Activated CD4-positive, alpha-beta T cell treated with anti-CD3 and anti-CD28 coated beads for 36 hours (primary cell): ENCODE measurements at places on chromosomes 1 and 21.
A peak's percentile ranks its signal among the peaks of the same experiment; 100 is the strongest.

GRCh38 chr1:245917403-245917802 lies 589.7 kb downstream of the SMYD3 start:
- DNase-seq = no peak

DNA sequence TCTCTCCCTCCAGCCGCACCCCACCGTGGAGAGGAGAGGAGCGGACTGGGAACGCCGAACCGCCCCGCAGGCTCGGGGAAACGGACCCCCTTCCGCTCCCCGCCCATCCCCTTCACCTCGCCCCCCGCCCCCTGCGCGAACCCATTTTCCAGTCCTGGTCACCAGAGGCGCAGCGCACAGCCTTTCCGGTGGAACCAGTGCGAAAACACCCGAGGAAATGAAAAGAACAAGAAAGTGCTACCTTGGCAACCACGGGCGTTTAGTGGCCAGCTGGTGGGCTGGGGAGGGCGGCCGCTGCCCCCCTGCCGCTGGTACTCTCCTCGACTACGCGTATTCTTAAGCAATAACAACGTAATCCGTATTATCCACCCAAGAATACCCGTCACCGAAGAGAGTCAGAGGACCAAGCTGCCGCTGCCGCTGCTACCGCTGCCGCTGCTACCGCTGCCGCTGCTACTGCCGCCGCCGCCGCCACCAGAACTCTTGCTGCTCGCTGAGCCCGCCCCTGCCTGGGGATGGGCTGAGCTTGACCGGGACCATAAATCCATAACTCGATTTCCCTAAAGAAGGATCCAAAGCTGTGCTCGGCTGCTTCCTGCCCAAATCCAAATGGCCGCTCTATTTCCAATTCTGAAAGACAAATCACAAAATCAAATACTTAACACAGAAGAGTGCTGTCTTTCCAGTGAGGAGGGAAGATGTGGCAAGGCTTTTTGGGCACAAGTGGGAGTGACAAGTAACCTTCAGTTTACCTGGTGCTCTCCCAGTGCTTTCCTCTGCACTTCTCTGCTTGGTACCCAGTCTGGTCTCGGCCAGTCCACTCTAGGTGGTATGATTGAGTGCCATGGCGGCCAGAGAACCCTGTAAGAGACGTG lies 125.2 kb upstream of the DPYD start:
- peak; percentile 52 for DNase-seq

- no peak for DNase-seq
These were observed 31.7 kb upstream of the ADARB1 start for GRCh38 chr21:45042664-45043161.

- no peak for DNase-seq
These were observed 10.5 kb upstream of the UCK2 start for GRCh38 chr1:165816826-165817497.

DNA sequence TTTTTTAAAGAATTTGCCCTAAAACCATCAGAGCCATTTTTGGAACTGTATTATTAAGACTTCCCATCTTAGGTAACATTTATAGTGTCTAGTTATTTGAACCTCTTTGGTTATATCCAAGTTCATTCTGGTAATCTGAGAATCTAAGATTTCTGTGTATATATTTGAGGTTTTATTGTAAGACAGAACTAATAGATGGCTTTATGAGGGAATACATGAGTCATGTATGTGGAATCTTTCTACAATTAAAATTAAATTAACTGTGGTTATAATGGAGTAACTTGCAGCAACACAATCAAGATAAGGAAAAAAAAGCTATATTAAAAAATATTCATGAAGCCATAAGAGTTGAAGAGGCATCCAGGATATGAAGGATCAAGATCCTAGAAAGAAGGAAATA lies 92.1 kb downstream of the UBE2U start:
- no peak for DNase-seq

- DNase-seq = no peak
These were observed 44.9 kb upstream of the EFHD2 start for GRCh38 chr1:15364740-15365139.

- no peak for DNase-seq
These were observed 397.5 kb upstream of the PLXNA2 start for GRCh38 chr1:208641579-208642280.

- DNase-seq = no peak
These were observed 33.0 kb upstream of the TARDBP start for GRCh38 chr1:10979483-10979920.

GRCh38 chr1:240621249-240621648 lies 9.3 kb upstream of the GREM2 start:
- DNase-seq = no peak

- peak; percentile 19 for DNase-seq
These were observed 123.9 kb upstream of the PPP2R5A start for GRCh38 chr1:212161231-212161781.

DNA sequence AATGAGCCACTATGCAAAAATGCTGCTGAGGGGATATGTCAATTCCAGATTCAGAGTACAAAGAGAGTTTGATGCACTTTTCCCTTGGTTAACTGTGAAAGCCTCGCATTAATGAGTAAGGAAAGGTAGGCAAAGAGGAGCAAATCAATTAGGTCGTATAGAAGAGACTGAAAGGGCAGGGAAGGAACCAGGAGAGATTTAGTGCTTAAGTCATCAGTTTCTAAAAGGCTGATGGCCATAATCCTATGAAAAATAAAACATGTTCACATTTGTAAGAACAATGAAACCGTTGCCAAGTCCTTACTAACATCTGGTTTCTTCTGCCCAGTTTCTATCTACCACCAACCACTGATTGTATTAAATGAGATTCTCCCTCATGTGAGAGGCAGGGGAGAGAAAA lies 118.4 kb upstream of the PALMD start:
- no peak for DNase-seq

GRCh38 chr1:87329526-87330056 lies 911 bp downstream of the LMO4 start:
- no peak for DNase-seq

GRCh38 chr1:14811573-14811972 lies 213.1 kb downstream of the KAZN start:
- DNase-seq = no peak

DNA sequence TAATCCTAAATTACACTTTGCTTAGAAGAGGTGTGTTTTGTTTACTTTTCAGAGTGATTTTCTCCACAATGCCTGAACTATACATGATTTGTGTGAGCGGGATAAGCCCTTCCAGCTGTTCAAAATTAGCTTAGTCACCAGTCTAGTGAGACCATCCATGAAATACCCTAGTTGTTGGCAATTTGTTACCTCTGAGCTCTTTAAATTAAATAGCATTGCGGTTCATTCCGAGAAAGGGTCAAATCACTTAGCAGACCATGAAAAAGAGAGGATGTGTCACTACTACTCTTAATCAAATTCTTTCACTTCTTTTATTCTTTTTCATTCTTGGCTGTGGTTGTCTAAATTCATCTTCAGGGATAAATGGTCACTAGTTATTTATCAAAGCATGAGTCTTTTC lies 11.9 kb upstream of the VAV3 start:
- no peak for DNase-seq

- no peak for DNase-seq
These were observed 21.4 kb downstream of the CITED4 start for GRCh38 chr1:40840526-40841323.

DNA sequence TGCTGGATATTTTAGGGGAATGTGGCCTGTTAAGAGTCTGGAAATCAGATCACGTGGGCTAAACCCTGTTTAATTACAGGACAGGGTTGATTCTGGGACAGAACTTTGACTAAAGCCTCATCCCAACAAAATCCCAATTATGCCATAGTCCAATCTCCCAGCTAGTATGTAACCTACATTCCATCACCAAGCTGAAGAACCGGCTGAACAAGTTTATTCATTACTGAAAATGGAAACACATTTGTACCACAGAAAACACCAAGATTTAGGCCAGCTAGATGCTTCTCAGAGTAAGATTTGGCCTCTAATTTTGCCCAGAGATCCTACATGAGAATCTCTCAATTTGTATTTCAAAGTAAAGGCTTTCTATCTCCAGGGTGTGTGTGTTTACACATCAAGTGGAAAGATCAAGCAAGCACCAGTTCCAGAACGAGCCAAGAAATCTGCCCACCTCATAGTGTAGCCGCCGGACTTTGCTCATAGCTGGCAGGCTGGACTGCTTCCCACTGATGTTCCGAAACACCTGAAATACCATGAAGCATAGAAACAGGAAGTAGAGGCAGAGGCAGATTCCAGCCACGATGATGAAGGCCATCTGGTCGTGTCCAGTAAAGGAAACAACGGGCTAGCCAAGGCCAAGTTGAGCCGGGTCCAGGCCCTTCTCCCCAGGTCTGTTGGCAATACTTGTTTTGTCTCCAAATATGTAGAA lies 86.8 kb downstream of the WLS start:
- DNase-seq = no peak

DNA sequence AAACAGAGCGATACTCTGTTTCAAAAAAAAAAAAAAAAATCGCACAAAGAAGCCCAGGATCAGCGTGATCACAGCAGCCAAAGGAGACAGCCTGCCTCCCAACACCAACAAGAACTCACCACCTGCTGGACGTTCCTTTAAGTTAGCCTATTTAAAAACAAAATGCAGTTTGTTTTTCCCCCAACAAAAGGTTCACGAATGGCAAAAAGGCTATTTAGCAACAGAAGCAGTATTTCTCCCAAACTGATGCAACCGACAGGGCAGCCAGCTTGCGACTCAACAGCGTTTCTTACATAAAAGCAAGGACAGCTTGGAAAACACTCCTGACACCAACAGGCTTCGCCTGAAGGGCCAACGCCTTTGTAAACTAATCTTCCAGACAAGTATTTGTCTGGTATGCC lies 6.8 kb downstream of the SSU72 start:
- DNase-seq = no peak

- no peak for DNase-seq
These were observed 73.7 kb downstream of the KCNN3 start for GRCh38 chr1:154796303-154796892.

DNA sequence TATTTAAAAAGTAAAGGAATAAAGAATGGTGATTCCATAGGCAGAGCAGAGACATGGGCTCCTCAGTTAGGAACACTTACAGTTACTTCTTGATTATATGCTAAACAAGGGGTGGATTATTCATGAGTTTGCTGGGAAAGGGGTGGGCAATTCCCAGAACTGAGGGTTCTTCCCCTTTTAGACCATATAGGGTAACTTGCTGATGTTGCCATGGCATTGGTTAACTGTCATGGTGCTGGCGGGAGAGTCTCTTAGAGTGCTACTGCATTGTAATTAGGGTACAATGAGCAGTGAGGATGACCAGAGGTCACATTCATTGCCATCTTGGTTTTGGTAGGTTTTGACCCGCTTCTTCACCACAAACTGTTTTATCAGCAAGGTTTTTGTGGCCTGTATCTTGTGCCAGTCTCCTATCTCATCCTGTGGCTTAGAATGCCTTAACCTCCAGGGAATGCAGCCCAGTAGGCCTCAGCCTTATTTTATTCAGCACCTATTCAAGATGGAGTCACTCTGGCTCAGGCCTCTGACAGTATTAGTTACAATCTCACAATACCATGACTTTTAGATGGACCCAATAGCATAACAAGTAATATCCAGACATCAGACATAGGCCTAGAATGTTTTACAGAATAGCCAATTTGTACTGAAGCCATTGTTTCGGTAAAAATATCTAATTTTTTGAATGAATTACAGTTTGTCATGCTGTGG lies 106.8 kb downstream of the ZBTB18 start:
- no peak for DNase-seq

DNA sequence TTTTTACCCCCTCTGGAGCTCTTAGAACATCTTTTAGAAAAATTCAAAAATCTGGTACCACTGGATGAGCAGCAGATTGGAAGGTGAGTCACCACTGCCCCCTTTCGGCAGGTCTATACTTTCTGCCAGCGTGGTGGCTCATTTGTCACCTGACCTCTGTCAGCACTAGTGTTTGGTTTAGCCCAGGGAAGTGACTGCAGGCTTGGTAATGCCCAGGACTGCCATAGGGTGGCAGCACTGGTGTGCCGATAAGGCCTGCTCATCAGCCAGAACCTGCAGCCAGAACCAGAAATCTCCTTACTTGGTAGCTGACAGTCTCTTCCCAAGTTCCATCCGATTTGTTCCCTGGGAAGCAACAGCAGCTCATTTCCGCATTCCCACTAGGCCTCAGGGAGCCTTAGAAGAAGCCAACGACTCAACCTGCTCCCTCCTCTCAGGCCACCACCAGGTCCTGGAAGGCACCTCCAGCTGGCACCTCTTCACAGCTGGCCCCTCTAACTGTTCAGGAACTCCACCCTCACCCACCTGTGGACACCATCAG lies 6.8 kb downstream of the SMIM12 start:
- DNase-seq = peak; percentile 95

- no peak for DNase-seq
These were observed 74.1 kb downstream of the ZNF648 start for GRCh38 chr1:181987334-181987895.

DNA sequence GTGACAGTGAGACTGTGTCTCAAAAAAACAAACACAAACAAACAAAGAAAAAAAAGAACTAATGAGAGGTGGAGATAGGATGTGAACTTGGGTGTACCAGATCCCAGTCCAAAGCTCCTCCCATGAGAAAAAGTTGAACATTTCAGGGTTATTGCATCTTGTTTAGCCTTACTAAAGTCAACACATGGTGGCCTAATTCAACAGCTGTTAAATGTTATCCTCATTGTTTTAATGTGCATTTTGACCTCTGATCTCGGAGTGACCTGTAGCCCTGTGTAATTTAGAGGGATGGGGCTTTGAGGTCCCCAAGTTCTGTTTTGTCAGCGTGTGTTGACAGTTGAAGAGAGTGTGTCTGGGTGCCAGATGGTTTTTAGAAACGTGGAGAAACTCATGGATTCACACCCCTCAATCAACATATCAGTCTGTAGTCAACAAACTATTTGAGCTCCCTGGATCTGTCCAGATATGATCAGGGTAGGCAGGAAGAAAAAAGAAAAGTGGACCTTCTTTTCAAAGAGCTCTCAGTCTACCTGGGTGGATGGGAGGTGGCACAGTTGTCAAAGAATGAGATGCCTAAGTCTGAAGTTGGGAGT lies 34.7 kb downstream of the PTPRU start:
- no peak for DNase-seq

GRCh38 chr1:39781349-39781715 lies 7.3 kb downstream of the BMP8B start:
- DNase-seq = no peak

GRCh38 chr1:207040181-207040533 lies 7.6 kb upstream of the C1orf116 start:
- no peak for DNase-seq

DNA sequence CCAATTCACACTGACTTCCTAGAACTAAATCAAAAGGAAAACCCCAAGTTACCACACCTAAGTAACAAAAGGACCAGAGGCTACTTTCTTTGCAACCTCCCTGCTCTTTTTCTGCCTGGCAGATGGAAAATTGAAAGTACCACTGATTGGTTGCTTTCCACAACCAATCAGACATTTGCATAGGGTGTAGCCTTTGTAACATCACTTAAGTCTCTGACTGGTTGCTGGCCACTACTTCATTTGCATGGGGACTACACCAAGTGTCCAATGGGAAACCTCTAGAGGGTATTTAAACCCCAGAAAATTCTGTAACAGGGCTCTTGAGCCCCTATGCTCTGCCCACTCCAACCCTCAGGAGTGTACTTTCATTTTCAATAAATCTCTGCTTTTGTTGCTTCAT lies 365.0 kb downstream of the LTN1 start:
- no peak for DNase-seq
